ENCODE measurements at places on chromosomes 7 and 10. TPM values are rescaled to one million over a fixed set of nuclear protein-coding genes. Genes with fewer than 3 reads are reported as not detected.

DNA sequence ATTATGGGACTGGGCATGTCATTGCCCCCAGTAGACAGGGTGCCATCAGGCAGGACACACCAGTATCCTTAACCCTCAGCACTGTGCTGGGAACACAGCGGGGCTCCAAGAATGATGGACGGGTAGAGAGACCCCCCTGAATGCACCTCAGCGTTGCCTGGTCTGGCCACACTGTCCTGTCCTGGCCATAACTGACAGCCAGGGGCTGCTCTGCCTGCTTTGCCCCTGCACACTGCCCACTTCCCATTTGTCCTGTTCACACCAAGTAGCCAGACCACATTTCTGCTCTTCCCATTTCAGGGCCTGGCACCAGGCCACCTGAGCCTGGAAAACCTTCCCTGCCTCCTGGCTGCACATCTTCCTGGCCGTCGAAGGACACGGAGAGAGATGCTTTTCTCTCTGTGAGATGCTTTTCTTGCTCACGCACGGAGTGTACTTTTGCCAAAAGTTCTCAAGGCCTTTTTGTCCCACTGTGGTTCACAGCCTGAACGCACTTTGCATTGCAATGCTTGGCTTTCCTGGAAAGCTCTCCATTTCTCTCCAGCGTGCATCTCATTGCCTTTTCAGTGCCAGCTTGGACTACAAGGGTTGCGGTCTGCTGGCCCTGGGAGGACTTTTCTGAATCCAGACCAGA, 131.0 kb upstream of the EEPD1 start:
- H3K27ac ChIP-seq, result no peak overlapping the region
- no peak for DNase-seq
- H3K27me3 ChIP-seq, result no peaks in the 10 kb centered on the region
- H3K36me3 ChIP-seq, result no peaks in the 10 kb centered on the region
- no peak overlapping the region for H3K4me3 ChIP-seq
- no peaks in the 10 kb centered on the region for H3K4me1 ChIP-seq

DNA sequence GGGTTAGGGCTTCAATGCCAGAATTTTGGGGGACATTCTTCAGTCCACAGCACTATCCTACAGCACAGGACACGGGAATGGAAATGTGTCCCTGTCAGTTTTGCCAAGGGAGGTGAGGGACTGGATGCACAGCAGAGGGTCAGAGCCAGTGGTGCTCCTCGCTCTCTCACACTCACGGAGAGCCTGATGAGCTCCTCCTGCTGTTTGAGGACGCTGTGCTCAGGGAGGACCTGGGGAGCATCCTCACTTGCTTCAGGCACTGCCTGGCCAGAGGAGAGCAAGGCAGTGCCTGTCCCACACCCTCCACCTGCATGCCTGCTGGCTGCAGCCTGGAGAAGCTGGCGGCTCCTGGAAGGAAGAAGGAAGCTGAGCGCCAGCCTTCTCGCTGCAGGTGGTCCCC, 58.6 kb downstream of the RAMP3 start:
- no peak overlapping the region for H3K27ac ChIP-seq
- peaks cover 39% of the 10 kb centered on the region for H3K27me3 ChIP-seq
- no peak overlapping the region for H3K4me3 ChIP-seq
- no peaks in the 10 kb centered on the region for H3K36me3 ChIP-seq

GRCh38 chr7:57399251-57399940, 50.6 kb upstream of the ZNF716 start:
- H3K27me3 ChIP-seq, result no peaks in the 10 kb centered on the region
- H3K4me1 ChIP-seq, result no peaks in the 10 kb centered on the region
- no peak for DNase-seq

DNA sequence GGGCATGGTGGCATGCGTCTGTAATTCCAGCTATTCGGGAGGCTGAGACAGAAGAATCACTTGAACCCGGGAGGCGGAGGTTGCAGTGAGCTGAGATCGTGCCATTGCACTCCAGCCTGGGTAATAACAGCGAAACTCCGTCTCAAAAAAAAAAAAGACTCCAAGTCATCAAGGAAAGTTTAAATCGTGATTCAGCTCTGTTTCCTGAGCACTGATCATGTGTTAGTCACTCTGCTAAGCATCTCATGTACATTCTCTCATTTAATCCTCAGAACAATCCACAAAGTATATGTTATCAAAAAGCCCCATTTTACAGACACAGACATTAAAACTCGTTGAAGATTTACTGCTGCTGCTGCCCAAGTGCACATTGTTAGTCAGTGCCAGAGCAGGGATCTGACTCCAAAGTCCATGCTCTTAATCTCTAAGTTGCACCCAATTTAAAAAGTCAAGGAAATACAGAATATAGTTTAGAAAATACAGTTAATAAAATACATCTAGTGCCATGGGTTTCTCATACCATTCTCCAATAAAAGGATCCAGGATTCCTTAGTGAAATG, 6.2 kb downstream of the PIK3AP1 start:
- H3K27ac ChIP-seq, result no peak overlapping the region
- no peaks in the 10 kb centered on the region for H3K27me3 ChIP-seq
- no peak for DNase-seq
- H3K4me1 ChIP-seq, result peaks cover 14% of the 10 kb centered on the region
- no peaks in the 10 kb centered on the region for H3K36me3 ChIP-seq

DNA sequence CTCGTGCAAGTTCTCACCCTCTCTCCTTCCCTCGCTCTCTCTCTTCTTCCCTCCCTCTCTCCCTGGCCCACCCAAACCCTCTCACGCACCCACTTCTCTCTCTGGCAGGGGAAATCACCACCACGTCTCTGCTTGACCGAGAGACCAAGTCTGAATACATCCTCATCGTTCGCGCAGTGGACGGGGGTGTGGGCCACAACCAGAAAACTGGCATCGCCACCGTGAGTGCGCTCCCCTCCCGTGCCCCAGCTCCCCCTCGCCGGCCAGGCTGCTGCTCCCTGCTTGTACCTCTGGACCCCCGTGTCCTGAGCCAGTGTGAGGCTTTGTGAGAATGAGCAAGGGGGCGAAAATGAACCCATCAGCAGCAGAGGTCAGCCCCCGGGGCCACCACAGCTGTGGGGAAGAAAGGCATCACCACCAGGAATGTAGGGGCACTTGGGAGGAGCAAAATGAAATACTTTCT, 25.5 kb downstream of the C10orf105 start:
- no peaks in the 10 kb centered on the region for H3K36me3 ChIP-seq
- no peak for DNase-seq
- no peak overlapping the region for H3K4me3 ChIP-seq
- H3K27me3 ChIP-seq, result no peaks in the 10 kb centered on the region
- peaks cover 43% of the 10 kb centered on the region for H3K4me1 ChIP-seq

- no peaks in the 10 kb centered on the region for H3K36me3 ChIP-seq
- DNase-seq, result no peak
- no peaks in the 10 kb centered on the region for H3K4me1 ChIP-seq
- no peaks in the 10 kb centered on the region for H3K27me3 ChIP-seq
Observed at GRCh38 chr7:134879815-134880475, 100.5 kb downstream of the CALD1 start.

GRCh38 chr10:46525824-46526681, 30.4 kb downstream of the GPRIN2 start:
- no peaks in the 10 kb centered on the region for H3K27me3 ChIP-seq
- H3K4me1 ChIP-seq, result no peaks in the 10 kb centered on the region
- H3K27ac ChIP-seq, result no peak overlapping the region
- no peak overlapping the region for H3K4me3 ChIP-seq
- peak; percentile 2 for DNase-seq

DNA sequence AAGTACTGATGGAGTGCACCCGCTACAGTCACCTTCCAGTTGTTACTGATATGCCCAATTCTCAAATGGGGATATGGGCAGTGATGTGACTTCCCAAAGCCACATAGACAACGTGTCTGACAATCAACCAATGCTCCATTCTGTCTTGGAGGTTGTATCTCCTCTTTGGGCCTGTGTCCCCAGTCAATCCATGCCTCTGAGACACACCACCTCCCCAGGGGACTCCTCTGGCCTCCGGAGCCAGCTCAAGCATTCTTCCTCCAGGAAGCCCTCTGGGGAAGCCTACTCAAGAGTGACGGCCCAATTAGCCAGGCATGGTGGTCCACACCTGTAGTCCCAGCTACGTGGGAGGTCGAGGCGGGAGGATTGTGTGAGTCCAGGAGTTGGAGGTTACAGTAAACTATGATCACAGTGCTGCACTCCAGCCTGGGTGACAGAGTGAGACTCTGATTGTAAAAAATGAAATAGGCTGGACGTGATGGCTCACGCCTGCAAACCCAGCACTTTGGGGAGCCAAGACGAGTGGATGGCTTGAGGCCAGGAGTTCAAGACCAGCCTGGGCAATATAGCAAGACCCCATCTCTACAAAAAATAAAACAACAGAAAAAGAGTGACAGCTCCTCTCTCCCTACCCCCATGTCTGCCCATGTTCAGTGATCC, 99.5 kb upstream of the TNRC18 start:
- peaks cover 35% of the 10 kb centered on the region for H3K36me3 ChIP-seq
- peak overlapping the region; percentile 65 for H3K27ac ChIP-seq
- peak overlapping the region; percentile 37 for H3K4me3 ChIP-seq
- peaks cover 26% of the 10 kb centered on the region for H3K4me1 ChIP-seq
- H3K27me3 ChIP-seq, result no peaks in the 10 kb centered on the region

DNA sequence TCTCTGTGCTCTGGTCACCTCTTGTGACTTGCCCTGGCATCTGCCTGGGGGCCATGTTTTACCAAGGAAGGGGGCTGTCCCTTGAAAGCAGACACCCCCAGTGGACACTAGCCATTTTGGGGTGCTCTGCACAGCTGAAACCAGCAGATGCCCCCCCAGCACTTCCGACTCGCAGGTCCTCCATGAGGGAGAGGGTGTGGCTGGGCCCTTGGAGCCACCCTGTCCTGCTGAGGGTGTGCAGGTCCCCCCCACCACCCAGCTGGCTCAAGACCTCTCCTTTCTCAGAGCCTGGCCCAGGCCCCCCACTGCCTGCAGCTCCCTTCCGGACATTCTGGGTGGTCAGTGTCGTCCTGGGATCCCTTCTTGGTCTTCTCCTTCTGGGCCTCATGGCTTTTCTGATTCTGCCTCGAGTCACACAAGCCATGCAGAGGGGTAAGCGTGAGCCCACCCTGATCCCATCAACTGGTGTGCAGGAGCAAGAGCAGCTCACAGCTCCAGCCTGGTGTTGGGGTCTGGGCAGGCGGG, 12.3 kb downstream of the SCART1 start:
- DNase-seq, result no peak
- H3K4me1 ChIP-seq, result no peaks in the 10 kb centered on the region
- H3K27ac ChIP-seq, result no peak overlapping the region
- peaks cover 11% of the 10 kb centered on the region for H3K36me3 ChIP-seq
- H3K27me3 ChIP-seq, result no peaks in the 10 kb centered on the region

- peaks cover 16% of the 10 kb centered on the region for H3K4me1 ChIP-seq
- no peaks in the 10 kb centered on the region for H3K36me3 ChIP-seq
- DNase-seq, result no peak
- no peak overlapping the region for H3K4me3 ChIP-seq
- H3K27me3 ChIP-seq, result peaks cover 60% of the 10 kb centered on the region
Observed at GRCh38 chr7:1236132-1236661, 3.5 kb downstream of the UNCX start.

- peaks cover 7% of the 10 kb centered on the region for H3K27me3 ChIP-seq
- no peaks in the 10 kb centered on the region for H3K36me3 ChIP-seq
- H3K4me3 ChIP-seq, result no peak overlapping the region
- DNase-seq, result no peak
- H3K4me1 ChIP-seq, result no peaks in the 10 kb centered on the region
Observed at GRCh38 chr7:77975672-77976480, 177.3 kb downstream of the PHTF2 start.

DNA sequence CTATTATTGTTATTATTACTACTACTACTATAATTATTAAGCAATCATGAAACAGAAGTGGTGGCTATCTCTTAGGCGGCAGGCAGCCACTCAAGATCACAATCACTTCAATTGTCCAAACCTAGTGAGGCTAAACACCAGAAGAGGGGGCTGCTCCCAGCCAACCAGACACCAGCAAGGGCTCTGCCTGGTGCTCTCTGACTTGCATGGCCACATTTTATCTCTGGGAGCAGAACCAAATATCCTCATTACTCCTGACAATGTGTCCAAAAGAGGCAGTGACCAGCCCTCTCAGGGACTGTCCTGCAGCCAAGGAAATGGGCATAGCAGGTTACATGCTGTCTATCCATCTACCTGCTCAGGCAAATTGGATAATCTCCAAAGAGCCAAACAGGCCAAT, 187.4 kb upstream of the PDE1C start:
- no peak for DNase-seq
- no peaks in the 10 kb centered on the region for H3K36me3 ChIP-seq
- H3K4me1 ChIP-seq, result no peaks in the 10 kb centered on the region
- H3K27me3 ChIP-seq, result no peaks in the 10 kb centered on the region
- no peak overlapping the region for H3K27ac ChIP-seq

DNA sequence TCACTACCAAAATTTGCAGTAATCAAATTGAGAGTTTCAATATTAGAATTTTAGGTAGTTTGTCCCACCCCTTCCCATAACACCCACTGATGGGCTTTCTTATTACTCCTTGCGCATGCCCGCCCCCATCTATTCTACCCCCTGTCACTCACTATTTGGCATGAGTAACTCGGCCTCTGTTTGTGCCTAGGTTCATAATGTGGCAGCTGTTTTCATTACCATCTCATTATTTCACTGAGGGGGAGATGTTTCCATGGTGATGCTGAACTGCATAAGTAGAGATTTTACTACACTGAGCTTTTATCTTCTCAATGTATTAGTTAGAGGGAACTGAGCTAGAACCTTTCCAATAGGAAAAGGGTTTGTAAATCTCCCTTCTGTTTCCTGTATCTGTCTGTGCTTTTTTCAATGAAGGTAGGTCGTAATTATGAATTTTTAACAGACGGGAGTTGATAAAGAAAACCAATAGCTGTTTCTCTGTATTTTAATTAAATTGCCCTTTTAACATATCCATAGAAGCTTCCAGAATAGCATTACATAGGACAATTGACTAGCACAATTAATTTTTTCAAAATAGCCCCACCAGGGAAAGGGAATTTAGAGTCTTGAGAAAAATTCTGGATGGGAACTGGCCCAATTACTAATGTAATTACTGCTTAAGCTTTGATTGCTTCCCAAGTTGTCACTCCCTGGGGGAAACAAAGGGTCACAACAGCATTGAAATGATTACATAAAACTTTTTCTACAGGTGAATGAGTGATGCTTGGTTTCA, 33.4 kb downstream of the PRPS1L1 start:
- H3K27me3 ChIP-seq, result no peaks in the 10 kb centered on the region
- no peak overlapping the region for H3K4me3 ChIP-seq
- no peaks in the 10 kb centered on the region for H3K36me3 ChIP-seq
- DNase-seq, result no peak
- H3K27ac ChIP-seq, result no peak overlapping the region

The SFTPA1 gene
- not detected for total RNA-seq

The RELN gene
- total RNA-seq, result not detected

GRCh38 chr10:15140698-15141097, 27.8 kb downstream of the NMT2 start:
- H3K4me1 ChIP-seq, result peaks cover 38% of the 10 kb centered on the region
- no peak for DNase-seq
- peak overlapping the region; percentile 34 for H3K27ac ChIP-seq
- peak overlapping the region; percentile 57 for H3K4me3 ChIP-seq
- peaks cover 20% of the 10 kb centered on the region for H3K36me3 ChIP-seq

The LSM8 gene
- total RNA-seq, result 36.6 TPM

GRCh38 chr10:95336702-95337101, 45.9 kb upstream of the PDLIM1 start:
- H3K4me3 ChIP-seq, result no peak overlapping the region
- H3K36me3 ChIP-seq, result no peaks in the 10 kb centered on the region
- no peak for DNase-seq
- H3K4me1 ChIP-seq, result no peaks in the 10 kb centered on the region
- H3K27ac ChIP-seq, result no peak overlapping the region
